ENCODE measurements at places on chromosomes 1 and 21. TPM values are rescaled to one million over a fixed set of nuclear protein-coding genes. Genes with fewer than 3 reads are reported as not detected.
A peak's percentile ranks its signal among the peaks of the same experiment; 100 is the strongest.

The PLPPR5 gene
- not detected for total RNA-seq

The PTCH2 gene
- total RNA-seq = 0.05 TPM

The C1orf115 gene
- 124 TPM for total RNA-seq

The MMEL1 gene
- 5.4 TPM for total RNA-seq

The ATP6V1G3 gene
- total RNA-seq = 0.47 TPM

GRCh38 chr1:9960706-9961562 lies 17.7 kb downstream of the NMNAT1 start:
- no peak for DNase-seq

DNA sequence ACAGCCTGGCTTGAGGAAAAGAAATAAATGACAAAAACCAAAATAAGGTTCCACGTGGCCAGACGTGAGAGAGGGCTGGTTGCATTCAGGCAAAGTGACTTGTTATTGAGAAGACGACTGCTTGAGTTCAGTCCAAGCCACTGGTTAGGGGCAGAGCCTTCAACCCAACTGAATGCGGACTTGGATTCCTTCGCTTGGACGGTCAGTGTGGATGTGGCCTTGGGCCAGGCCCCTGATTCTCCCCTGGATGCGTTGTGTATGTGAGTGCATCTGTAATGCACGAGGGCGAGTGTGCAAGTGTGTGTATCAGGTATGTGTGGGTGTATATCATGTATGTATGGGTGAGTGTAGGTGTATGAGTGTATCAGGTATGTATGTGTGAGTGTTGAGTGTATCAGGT lies 1.9 kb downstream of the PLA2G2F start:
- no peak for DNase-seq

GRCh38 chr1:154316704-154317103 lies 4.2 kb upstream of the AQP10 start:
- DNase-seq = no peak

- DNase-seq = no peak
These were observed 111.4 kb downstream of the TBX19 start for GRCh38 chr1:168391851-168392681.

DNA sequence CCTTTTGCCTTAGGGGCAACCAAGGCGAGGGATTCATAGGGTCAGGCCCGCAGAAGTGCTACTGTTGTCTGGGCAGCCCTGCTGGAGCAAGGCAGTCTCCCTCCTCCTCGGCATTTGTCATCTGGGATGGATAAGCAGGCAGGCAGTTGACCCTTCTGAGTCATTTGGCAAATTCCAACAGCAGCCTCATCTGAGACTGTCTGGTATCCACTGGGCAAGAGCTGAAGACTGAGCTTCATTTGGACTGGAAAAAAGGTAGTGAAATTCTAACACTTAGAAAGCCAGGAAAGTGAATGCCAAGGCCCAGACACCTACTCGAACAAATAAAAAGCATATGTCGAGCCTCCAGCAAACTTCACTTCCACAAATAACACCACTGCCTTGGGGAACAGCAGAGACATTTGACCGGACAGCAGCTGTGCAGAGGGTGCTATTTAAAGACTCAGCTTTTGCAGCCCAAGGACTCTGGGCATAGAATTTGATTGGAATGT lies 4.0 kb upstream of the ZBTB40 start:
- DNase-seq = peak; percentile 12

DNA sequence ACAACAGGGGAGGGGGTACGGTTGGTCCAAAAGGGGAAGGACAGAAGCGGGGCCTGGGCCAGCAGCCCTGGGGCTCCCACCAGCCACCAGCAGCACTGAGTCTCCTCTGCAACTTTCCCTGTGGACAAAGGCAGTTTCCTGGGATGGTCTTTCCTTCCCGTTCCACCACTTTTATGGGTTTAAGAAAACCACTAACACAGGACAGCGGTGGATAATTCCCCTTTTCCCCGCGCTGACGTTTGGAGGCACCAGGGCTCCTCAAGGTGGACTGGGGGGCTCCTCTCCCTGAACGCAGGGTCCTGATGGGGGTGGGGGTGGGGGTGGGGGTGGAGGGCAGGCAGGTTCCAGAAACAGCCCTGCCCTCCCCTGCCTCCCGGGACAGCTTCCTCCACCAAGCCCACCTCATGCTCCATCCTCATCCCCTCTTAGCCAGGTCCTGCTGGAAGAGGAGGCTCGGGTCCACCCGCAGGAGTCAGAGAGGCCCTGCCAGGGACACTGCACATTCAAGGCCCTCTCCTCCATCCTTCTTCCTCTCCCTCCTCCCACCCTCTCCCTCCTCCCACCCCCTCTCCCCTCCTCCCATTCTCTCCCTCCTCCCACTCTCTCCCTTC lies 4.8 kb upstream of the COL6A1 start:
- DNase-seq = no peak

DNA sequence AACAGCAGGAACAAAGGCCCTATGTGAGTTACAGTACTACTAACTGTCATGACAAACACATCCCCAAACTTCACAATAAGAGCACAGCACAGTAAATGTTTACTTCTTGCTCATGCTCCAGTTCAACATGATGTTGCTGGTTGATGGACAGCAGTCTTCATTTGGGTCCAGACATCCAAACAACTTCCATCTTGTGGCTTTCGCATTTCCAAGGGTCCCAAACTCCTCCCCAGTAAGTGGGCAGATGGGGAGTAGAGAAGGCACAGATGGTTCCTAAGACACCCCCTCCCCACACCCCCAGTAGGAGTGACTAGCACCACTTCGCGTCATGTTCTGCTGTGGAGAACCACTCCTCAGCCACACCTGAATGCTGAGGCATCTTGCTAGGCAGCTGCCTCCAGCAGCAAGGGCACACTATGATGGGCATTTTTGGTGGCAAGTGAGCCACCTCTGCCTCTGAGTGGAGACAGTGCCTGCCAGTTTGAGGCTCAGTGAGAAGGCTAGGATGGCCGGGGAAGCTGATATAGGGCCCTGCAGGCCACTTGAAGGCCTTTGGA lies 32.7 kb upstream of the CD2 start:
- no peak for DNase-seq

DNA sequence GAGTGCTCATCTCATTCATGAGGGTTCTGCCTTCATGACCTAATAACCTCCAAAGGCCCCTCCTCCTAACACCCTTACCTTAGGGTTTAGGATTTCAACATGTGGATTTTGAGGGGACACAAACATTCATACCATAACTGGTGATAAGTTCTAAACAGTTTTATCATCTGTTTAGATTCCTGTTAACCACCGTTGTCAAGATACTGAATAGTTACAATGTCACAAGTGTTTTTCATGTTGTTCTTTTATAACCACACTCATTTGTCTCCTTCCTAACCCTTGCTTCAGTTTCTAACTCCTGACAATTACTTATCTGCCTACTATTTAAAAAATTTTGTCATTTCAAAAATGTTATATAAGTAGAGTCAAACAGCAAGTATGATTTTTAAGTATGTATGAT lies 86.0 kb downstream of the NCAM2 start:
- no peak for DNase-seq

GRCh38 chr1:21861602-21862429 lies 49.8 kb downstream of the LDLRAD2 start:
- DNase-seq = no peak

- no peak for DNase-seq
These were observed 120.9 kb downstream of the ROR1 start for GRCh38 chr1:63894627-63895265.

GRCh38 chr1:173948594-173948993 lies 31.5 kb upstream of the SERPINC1 start:
- DNase-seq = no peak

DNA sequence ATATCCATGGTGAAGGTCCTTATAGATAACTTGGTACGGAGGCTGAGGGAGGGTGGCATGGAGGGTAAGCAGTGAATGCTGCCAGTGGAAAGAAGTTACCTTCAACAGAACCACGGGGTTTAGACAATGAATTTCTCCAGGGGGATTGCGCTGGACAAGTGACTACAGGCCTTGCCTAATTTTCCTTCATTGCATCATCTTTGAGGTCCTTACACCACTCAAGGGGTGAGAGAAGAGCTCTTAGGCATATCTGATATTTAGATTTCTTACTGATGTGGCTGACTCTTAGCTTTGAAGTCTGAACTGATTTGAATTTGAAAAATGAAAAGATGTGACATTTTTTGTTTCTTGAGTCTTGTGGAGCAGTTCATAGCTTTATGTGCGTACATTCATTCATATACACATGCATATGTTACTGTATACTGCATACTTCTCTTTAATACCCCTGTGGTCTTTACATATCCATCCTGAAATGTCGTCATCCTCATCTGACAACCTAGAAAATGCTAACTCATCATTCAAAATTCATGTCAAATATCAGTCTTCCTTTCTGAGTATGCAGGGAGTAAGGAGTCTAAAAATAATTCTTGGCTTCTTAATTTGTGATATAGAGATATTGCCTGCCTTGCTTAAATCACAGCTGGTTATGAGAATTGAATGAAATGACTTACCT lies 63.6 kb downstream of the DNM3 start:
- no peak for DNase-seq

DNA sequence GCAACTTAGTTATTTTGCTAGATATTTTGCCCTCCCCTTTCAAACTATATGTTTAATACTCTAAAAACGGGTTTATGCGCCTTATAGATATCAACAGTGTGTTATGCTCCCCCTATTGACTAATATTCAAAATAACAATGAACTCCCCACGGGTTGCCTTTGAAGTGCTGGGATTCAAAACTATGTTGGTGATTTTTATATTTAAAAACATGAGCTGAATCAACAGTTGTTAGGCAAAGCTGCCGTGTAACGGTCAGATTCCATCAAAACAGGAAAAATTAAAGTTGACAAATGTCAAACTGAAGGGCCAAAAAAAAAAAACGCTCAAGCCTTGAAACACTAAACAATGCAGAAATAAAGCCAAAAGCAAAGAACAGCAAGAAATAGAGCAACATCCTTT lies 2.5 kb downstream of the TGFBR3 start:
- DNase-seq = peak; percentile 79

GRCh38 chr1:190540366-190540765 lies 62.7 kb upstream of the BRINP3 start:
- no peak for DNase-seq

GRCh38 chr21:27221077-27221476 lies 254.2 kb upstream of the ADAMTS5 start:
- no peak for DNase-seq

GRCh38 chr1:160494620-160495019 lies 28.4 kb downstream of the SLAMF6 start:
- DNase-seq = no peak

GRCh38 chr1:229139331-229140118 lies 131.4 kb upstream of the RAB4A start:
- no peak for DNase-seq

GRCh38 chr1:23593042-23593521 lies 33.8 kb upstream of the ID3 start:
- DNase-seq = no peak

DNA sequence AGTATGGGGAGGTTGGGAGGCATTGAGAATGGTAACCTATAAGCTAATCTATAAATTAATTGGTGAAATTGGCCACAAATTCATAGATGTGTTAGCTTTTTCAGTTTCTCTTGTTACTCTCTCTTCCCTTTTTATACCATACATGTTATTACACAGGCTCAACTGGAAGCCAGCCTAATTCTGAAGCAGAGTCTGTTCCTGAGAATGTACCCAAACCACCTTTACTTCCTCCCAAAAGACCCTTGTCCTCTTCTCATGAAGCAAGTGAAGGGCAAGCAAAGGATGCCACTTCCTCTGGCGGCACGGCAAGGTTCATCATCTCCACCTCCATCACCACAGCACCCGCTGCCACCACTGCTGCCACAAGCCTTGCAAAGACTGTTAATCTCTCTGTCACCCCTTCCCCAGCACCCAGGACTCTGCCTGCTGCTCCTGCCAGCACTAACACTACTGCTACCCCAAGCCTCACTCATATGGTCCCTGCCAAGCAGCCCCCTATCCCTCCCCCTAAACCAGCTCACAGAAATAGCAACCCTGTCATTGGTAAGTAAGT lies 39.5 kb upstream of the RCC1 start:
- DNase-seq = no peak

Measured in dermis blood vessel endothelial cell (primary cell).